ENCODE measurements at places on chromosomes 7 and 10. TPM values are rescaled to one million over a fixed set of nuclear protein-coding genes. Genes with fewer than 3 reads are reported as not detected.

Gene ANXA7
- 222 TPM for total RNA-seq

DNA sequence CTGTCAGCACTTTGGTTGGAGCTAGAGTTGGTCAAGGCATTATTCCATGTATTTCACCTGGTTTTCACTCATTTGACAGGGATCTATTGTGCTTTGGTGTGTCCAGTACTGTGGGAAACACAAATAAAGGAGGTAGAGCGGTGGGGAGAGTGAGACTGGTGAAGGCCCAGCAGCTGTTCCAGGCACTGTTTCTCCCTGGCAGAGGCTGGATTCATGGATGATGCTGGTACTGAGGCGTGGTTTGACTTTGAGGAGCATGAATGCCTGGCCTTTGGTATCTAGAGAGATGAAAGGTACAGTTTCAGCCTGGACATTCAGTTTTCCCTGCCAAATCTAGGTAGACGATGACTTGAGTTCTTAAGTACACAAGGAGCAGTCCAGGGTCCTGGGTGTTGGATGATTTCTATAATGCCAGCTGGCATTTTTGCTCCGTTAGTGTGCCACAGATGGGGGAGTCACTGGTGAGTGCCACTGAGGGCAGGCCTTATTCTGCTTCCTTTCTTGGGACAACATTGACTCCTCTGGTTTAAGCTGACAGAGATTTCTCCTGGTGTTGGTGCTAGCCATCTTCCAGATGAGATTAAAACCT is 162.2 kb upstream of the BMPER start:
- DNase-seq, result no peak

DNA sequence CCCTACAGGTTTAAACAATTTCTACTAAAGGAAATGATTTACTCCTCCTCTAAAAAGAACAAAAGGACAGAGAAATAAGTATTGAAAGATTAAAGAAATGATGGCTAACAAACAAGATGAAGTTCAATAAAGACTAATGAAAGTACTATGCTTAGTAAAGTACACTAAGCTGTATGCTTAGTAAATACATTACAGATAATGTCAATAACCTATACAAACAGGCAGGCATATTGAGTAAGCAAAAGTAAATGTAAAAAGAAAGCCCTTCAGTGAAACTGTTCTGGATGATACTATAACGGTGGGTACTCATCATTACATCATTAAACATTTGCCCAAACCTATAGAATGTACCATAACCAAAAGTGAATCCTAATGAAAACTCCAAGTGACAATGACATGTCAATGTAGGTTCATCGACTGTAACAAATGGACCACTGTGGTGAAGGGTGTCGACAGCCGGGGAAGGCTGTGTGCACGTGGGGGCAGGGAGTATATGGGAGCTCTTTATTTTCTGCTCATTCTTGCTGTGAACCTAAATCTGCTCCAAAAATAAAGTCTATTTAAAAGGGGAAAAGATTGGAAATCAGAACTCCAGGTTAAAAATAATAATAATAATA is 34.0 kb downstream of the CYTH3 start:
- DNase-seq, result no peak

- DNase-seq, result peak; percentile 33
These were observed 29.8 kb downstream of the PDLIM1 start for GRCh38 chr10:95260909-95261552.

Gene TIMM23B
- 14.0 TPM for total RNA-seq

Gene NPY4R2
- total RNA-seq, result 1.6 TPM

GRCh38 chr7:27586825-27587224 is 75.9 kb downstream of the HIBADH start:
- DNase-seq, result no peak

Gene MAPK8
- total RNA-seq, result 96.6 TPM

GRCh38 chr7:34043461-34044305 is 138.3 kb downstream of the BMPER start:
- no peak for DNase-seq

Gene AFAP1L2
- total RNA-seq, result 71.4 TPM

Gene GPER1
- 1.6 TPM for total RNA-seq

Gene TAS2R41
- total RNA-seq, result not detected

Gene SYT15B
- total RNA-seq, result 0.52 TPM

DNA sequence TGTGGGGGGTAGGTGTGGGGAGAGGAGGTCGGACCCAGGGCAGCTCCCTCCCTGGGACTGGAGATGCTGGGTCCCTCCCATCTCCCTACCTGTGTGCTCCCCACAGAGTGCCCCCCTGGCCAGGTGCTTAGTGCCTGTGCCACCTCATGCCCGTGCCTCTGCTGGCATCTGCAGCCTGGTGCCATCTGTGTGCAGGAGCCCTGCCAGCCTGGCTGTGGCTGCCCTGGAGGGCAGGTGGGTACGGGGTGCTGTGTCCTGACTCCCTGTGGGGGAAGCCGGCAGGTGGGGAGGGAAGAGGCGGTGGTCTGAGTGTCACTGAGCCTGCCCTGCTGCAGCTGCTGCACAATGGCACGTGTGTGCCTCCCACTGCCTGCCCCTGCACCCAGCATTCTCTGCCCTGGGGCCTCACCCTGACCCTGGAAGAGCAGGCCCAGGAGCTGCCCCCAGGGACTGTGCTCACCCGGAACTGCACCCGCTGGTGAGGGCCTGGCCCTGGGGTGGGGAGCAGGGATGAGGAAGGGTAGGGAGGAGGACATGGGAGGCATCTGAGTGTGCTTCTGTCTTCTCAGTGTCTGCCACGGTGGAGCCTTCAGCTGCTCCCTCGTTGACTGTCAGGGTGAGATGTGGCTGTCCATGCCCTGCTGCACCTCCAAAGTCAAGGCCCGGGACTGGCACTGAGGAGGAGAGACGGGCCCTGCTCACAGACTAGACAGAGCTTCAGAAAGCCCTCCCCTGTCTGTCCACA is 11.7 kb upstream of the ZNF862 start:
- no peak for DNase-seq

Gene ITGB8
- 399 TPM for total RNA-seq

Gene LUC7L2
- 31.4 TPM for total RNA-seq

DNA sequence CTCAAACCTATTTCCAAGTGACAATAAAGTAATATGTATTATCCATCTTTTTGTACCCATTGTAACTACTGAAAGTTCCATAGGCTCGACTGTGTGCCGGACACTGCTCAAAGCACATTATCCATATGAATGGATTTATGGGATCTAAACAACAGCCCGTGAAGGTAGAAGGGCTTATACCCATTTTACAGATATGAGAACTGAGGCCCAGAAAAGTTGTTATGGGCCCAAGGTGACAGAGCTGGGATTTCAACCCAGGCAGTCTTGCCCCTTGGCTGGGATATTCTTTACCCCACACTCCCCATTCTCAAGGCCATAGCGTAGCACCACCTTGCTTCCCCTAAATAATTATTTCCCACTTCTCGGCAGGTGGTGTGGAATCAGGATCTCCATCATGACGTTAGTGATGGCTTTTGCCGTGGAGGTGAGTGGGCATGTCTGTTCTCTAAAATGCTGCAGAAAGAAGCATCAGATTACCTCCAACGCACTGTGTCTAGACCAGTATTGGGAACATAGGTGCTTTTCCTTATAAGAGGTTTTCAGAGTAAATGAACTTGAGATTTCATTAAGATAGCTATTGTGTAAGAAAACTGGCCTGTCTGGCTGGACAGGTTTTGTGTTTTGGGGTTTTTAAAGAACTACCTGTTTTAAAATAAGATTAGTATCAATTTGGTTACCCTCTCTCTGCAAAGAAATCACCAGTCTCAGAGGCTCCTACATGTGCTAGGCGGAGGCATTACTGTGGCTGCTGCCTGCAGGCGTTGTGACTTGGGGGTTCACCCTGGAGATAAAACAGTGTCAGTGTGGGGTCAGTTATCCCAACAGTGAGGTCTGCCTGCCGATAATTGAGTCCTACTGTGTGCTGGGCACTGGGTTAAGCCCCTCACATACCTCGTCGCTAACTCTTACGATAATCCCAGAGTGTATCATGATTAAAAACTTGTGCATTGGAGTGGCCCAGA is 85.1 kb upstream of the SDK1 start:
- DNase-seq, result no peak

DNA sequence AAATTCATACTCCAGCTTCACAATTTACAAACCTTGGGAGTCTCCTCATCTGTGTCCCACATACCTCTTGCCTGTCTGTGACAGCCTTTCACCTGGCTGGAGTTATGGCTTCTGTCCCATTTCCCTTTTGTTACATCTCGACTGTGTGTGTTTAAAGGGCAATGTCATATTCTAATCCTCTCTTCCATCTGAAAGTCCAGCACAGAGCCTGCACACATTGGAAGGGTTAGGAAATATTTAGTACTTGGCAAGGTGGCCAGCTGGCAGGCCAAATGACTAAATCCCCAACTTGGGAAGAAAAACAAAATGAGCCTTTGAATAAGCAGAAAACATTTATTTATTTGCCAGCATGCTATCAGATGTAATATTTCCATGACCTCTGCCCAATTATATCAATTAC is 120.1 kb upstream of the STK17A start:
- DNase-seq, result no peak

Gene STEAP2
- 7.1 TPM for total RNA-seq

DNA sequence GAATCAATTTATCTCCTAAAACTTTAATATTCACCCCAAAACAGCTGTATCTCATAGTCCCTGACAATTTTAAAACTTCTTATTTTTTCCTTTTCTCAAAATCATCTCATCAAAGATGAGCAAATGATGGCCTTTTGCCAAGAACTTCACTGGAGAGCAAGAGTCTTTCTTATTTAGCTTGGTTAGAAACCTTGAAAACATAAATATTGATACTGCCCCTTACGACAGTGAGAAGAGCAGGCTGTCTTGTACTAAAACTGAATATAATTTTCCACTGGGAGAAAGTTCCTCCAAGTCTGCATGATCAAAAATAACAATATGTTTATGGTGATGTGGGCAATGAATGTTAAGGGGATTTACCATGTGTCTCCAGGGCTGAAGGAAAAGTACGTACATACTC is 109.0 kb downstream of the COL28A1 start:
- no peak for DNase-seq

Gene LRRC17
- total RNA-seq, result 2.6 TPM

Gene CUX1
- total RNA-seq, result 139 TPM

GRCh38 chr10:63723741-63724140 is 202.5 kb downstream of the REEP3 start:
- no peak for DNase-seq

- peak; percentile 42 for DNase-seq
These were observed 244.3 kb downstream of the MTERF1 start for GRCh38 chr7:91636129-91636724.

- peak; percentile 28 for DNase-seq
These were observed 197.5 kb downstream of the PTN start for GRCh38 chr7:137146012-137146455.

DNA sequence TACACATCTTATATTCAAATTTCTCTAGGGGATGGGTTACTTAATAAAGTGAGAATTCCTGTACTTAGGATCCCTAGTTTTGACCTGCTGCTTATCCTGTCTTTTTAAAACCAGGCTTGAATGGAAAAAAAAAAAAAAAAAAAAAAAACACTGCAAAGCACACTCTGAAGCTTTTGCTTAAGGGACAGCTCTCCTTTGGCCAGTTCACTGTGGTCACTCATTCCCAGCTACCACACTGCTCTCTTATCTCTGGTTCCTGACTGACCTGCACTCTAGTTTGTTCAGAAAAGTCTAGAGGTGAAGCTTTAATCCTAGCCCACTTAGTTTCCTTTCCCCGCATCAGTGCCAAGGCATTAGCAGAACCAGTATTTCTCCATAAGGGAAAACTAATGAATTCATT is 82.4 kb downstream of the CADPS2 start:
- DNase-seq, result no peak

Gene ADRA2A
- not detected for total RNA-seq

DNA sequence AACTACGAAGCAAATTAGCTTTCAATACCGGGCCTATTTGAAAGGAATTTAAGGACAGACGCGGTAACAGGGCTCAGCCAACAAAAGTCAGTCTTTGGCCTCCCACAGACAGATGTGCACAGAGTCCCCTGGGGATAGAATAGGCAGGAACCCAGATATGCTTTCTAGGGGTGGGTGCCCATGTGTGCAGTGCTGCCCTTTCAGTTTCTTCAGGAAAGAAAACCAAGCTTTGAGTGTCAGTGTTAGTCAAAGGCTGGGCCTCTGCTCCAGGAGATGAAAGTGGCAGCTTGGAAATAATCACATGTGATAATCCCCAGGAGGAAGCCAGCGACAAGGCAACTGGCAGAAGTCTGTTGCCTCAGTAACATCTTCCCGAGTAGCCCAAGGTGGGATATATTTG is 43.8 kb upstream of the CSTF2T start:
- DNase-seq, result no peak

Gene NCF1
- 0.10 TPM for total RNA-seq

- no peak for DNase-seq
These were observed 1.5 kb upstream of the KAT6B start for GRCh38 chr10:74824900-74825370.

Gene GNAT3
- total RNA-seq, result not detected

DNA sequence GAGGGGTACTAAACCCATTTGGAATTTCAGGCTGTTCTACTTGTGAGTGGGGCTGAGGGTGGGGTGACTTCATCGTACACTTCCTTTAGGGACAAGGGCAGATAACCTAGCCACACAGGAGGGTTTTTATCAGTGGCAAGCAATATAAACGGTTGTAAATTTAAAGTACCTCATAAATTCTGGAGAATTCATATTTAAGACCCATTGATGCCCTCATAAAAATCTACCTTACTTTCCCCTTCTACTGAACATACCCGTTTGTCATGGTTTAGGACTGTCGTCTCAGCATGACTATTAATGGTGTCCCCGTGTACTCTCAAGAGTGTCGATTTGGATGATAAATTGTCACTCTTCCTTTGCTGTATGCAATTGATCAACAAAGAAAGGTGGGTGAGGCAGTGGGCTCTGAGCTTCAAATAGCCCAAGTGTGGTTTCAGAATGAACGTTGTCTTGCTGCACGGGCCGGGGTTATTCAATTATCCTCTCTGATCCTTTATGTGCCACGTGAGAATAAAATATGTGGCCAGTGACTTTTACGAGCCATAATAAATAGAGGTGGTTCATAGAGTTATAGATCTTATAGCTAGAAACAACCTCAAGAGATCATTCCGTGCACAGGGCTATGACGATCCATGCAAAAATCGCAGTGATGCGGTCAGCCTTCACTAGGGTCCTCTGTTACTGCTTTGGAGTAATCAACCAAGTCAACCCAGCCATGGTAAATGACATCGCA is 82.2 kb downstream of the FAM107B start:
- DNase-seq, result no peak

DNA sequence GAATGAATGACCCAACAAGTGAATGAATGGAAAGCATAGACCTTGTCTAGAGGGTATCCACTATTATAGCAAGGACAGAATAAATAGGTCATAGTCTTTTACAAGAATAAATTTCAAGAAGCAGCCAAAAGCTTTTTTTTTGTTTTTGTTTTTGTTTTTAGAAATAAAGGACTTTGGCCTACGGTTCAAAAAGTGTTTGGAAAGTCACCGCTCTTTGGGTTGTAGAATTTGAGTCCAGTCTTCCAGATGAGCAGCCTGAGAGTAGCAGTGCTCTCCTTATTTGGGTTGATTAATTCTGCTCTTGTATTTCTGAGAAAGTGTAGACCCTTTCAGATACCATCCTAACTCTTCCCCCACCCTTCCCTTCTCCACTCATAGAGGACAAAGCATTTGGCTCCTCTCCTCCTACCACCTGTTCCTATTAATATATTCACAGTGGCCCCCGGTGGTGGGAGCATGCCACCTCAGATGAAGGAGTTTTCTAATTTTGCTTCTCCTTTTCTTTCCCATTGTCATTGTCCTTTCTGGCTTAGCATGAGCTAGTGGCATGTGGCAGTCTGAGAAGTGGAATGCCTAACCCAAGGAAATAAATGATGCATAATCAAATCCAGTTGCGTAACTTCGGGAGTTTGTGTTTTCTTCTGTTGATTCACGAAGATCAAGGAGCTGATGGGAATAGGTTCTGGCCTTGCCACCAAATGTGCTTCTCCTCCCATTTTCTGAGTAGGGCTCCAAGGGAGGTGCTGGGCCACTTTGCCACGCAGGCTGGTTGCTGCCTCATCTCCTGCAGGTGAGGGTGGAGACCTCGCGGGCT is 114.7 kb downstream of the CHN2 start:
- DNase-seq, result peak; percentile 50
